ENCODE measurements at places on chromosomes 1 and 21.

- DNase-seq = no peak
Measured at GRCh38 chr1:212513586-212513985, 80.9 kb downstream of the NENF start.

- no peak for DNase-seq
Measured at GRCh38 chr21:31733551-31734149, 1.7 kb upstream of the SCAF4 start.

DNA sequence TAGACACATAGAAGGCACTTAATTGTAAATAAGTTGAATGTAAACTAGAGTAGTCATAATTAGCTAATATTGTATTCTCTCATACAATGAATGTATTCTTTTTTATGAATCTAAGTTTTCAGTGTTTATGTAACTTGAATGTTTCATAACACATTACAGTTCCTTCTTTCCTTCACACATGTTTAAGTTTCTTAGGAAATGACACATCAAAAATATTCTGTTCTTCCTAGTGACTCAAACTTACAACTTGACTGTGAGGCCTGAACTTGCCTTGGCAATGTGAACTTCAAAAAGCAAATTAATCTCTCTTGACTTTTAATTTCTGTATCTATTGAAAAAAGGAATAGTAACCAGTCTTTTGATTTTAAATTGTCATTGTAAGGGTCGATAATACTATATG, 700.1 kb downstream of the KCNT2 start:
- DNase-seq = no peak

DNA sequence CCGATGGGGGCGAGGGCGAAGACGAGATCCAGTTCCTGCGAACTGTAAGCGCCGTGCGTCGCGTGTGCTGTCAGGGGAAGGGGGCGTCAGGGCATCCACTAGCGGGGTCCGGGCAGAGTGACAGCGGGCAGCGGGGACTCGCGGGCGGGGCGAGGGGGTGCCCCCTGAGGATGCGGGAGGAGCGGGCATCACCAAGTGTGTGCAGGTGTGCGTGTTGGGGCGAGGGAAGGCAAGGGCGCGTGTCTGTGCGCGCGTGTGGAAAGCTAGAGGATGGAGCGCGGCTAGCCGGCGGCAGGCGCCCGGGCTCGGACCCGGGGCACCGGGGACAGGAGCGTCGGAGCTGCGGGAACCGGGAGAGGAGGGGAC, 525 bp downstream of the RYR2 start:
- DNase-seq = peak; percentile 60

DNA sequence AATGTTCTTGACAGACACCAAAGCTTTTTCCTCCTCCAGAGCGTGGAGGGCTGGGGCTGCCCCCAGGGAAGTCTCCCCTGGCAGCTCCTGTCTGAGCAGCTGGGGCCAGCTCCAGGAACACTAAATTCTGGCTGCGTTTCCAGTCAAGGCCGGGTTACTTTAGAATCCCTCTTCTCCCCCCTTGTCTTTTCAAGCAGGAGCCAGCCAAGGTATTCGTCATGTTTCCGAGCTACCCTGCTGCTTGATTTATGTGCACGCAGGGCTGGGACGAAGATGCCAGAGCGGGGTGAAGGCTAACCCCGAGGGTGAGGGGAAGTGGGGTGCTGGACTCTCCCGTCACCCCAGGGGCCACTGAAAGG, 68.1 kb upstream of the ANGPTL1 start:
- peak; percentile 42 for DNase-seq

DNA sequence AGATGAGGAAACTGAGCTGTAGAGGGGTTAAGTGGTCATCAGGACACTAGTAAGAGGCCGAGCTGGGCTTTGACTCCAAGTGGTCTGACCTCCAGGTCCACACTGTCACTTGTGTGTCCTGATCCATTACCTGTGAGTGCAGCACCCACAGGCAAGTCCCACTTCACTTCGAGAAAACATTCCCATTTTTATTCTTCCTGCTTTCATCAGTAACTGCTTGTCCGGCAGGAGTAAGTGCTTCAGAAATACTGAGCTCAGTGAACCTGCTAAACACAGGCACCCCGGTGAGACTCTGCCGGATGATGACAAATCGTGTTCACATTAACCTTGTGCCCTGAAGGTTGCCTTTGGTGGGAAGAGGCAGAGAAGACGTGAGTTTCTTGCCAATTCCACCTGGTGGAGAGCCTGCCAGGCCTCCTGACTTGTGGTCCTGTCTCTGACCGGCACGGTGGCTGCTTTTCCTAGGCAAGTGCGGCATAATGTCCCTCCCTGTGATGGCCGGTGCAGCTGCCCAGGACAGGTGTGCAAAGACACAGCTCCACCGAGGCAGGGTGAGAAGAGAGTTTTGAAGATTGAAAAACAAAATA, 29.4 kb downstream of the ZBTB18 start:
- no peak for DNase-seq

DNA sequence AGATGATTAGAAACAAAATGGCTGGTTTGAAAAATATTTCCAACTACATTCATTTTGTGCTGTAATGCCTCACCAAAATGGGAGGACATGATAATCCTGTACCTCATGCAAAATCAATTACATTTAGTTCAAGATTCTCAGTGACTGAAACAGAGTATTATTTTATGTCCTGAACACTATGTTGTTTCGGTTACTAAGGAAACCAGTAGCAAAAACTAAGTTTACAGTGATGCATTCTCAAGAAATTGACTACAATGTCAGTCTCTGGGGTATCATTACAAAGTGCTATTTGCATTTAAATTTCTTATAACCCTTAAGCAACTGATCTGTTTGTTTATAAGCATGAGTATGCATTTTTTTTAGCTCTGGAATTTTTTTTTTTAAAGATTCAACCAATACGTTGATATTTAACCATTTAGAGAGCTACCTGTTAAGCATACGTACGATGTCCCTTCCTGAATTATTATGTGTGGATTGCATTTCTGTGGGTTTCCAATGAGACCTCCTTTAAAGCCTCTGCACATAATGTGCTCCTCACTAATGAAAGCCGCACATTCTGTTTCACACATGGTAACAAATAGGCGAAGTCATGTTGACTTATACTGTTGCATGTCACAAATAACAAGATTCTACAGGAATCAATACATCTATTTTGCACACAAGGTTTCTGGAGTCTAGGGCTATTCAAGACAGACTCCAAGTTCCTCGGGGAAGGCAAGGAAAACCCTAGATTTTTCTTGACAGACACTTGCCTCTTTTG, 1035.7 kb downstream of the ADGRL2 start:
- no peak for DNase-seq

GRCh38 chr1:72693376-72693775, 411.0 kb upstream of the NEGR1 start:
- DNase-seq = no peak

Measured in pancreas (tissue), 10 donors.